ENCODE measurements at places on chromosomes 11 and 22. TPM values are rescaled to one million over a fixed set of nuclear protein-coding genes. Genes with fewer than 3 reads are reported as not detected.

Gene RASD2
- total RNA-seq, result 0.61 TPM

Gene RRP8
- total RNA-seq, result 6.3 TPM

Gene PRG2
- total RNA-seq, result not detected

DNA sequence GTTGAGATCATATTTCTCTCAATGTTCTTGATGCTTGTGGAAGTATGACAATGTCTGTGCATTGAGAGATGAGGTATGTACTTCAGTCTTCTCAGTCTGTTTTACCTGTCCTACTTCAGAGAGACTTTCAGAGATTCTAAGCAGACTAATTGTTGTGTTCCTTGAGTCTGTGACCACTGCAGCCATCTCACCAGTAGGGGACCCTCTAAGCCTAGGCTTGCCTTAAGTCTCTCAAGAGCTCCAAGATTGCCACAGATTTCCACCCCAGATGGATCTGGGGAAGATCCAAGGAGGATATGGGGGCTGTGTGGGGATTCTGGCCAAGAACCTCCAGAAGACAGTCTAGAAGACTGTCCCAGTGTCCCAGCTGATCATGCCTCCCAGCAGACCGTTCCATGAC lies 179.9 kb upstream of the PLET1 start:
- DNase-seq, result no peak

GRCh38 chr11:2086239-2087040 lies 52.7 kb downstream of the IGF2 start:
- no peak for DNase-seq

DNA sequence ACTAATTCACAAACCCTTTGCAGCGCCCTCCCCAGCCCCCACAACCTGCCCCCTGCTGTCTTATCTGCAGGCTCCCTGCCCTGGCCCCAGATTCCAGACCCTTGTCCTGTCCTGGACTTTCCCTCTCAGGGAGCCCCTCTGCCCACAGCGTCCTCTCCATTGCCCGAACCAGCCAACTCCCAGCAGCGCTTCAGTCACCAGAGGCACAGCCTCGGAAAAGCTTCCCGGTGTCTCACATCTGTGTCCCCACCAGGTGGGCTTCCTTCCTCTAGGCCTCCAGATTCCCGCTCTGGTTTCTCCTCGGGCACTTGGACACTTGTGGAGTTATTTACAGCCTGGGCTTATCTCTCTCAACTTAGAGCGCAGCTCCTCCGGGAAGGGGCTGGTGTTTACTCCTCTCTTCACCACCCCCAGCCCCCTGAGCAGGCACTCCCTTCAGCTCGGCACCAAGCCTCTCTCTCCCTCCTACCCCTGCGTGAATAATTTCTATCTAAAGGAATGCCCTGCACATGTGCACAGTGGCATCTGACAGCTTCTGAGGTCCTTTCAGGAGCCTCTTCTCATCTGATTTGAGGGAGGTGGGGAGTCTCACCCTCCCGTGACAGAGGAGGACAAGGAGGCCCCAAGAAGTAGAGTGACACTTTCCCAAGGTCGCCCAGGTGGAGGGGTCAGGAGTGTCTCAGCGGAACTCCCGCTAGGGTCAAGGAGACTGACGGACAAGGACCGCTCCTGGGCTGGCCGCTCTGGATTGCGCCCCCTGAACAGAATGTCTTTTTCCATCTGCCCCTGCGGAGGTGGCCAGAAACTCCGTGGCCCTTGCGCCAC lies 838 bp downstream of the WNT11 start:
- no peak for DNase-seq

DNA sequence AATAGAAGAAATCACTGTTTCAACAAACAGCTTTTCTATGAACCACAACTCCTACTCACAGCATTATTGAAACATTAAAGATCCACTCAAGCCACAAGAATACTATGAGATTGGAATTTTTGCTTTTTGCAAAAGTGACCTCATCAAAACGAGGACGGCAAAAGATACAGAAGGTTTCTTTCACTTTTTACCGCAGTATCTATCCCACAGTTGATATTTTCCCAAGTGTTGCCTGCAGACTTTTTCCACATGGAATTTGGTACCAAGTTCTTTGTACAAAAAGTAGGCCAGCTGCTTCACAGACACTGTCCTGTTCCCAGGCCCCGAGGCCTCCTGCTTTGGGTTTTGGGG lies 204.0 kb downstream of the TBC1D22A start:
- no peak for DNase-seq

DNA sequence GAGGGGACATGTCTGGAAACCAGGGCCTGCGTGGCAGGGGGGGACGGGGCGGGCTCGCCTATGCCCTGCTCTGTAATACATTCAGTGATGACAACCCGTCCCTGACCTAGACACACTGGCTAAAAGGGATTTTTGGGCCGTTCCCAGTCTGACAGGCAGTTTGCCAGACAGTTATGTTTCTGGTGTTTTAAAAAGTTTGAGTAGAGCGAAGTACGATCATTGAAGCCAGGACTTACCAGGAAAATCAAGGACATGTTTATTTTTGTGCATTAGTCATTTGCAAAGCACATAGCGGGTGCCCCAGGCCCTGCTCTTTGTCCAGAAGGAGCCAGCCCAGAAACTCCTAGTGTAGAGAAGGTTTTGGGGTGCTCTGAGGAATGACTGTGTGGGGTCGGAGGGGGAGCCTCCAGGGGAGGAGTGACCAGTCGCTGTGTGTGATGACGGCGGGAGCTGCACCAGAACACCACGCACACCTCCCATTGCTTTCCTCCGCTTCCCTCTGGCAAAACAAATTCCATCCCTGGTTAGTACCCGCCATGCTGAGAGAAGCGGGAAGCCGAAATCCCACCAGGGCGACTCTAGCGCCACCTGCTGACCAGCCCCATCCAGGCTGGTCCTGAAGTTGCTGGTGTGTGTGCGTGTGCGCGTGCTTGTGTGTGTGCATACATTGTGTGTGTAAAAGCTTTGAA lies 50.8 kb downstream of the FBLN1 start:
- DNase-seq, result peak; percentile 73

Measured in pancreas (tissue), 10 donors.